GOT3 (cell line): ENCODE measurements at places on chromosomes 16 and 17.

DNA sequence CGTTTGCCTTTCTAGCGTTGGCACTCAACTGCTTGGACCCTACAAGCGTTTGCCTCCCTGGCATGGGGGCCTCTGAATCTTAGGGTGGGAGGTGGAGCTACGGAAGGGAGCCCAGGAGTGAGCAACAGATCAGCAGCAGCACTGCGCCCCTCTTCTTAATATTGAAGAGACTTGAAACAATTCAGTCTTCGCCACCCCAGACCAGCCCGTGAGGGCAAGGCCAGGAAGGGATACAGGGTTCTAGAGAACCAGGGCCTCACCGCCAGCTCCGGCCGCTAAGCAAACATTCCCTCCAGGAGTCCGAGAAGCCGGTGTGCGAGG is 1.5 kb upstream of the GPRC5C start:
- no peak for DNase-seq

DNA sequence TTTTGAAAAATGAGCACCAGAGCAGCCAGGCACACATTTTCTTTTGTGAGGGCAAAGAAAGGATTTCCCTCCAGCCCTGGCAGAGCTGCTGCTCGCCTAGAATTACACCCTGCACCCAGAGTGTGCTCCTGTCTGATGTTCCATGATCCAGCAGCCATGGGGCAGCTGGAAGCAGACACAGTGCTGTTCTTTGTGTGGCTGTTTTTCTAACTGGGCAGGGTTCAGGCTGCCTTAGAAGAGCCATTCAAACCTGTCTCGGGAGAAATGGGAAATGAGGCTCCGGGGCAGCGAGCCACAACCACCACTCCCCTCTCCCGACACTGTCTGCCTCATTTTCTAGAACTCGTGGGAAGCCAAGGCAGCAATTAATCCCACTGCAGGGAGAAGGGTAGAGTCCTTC is 28.9 kb downstream of the LITAF start:
- no peak for DNase-seq

DNA sequence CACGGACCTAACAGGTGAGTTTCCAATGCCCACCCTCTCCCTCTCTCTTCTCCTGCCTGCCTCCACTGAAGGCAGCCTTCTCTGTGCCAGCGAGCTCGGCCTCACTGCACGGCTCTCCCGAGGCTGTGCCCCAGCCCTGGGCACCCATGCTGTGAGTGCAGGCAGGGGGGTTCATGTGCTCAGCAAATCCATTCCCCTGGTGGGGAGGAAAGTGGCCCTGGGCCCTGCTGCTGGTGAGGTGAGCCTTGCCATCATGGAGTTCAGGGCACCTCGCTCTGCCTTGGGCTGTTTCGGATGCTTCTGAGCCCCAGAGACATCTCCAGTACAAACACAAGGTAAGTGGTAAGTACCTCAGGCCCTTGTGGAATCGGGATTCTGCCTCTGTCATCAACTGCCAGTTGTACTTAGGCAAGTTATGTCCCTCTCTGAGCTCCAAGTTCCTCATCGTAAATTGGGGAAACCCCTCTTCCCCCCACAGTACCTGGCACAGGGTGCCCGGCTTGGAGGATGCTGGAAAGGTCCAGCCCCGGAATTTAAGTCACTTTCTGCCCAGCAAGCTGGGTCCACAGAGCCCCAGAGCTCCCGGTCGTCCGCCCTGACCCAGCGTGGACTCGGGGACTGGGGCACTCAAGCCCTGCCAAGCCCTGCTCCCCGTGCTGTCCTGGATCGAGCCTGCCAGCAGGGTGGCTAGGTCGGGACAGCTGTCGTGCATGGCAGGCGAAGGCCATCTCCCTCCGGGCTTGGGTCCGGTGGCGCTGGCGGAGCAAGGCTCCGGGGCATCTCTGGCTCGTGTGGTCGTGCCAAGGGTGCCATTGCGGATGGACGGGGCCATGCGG is 684 bp upstream of the NUDT16L1 start:
- DNase-seq: no peak

- DNase-seq: no peak
Observed at GRCh38 chr17:57927048-57927723, 28.0 kb downstream of the CUEDC1 start.

- DNase-seq: no peak
Observed at GRCh38 chr17:2190014-2190413, 113.6 kb downstream of the SMG6 start.

- no peak for DNase-seq
Observed at GRCh38 chr17:40219594-40220338, 662 bp downstream of the WIPF2 start.

GRCh38 chr17:82231562-82232321 is 2.9 kb downstream of the SLC16A3 start:
- DNase-seq: no peak

DNA sequence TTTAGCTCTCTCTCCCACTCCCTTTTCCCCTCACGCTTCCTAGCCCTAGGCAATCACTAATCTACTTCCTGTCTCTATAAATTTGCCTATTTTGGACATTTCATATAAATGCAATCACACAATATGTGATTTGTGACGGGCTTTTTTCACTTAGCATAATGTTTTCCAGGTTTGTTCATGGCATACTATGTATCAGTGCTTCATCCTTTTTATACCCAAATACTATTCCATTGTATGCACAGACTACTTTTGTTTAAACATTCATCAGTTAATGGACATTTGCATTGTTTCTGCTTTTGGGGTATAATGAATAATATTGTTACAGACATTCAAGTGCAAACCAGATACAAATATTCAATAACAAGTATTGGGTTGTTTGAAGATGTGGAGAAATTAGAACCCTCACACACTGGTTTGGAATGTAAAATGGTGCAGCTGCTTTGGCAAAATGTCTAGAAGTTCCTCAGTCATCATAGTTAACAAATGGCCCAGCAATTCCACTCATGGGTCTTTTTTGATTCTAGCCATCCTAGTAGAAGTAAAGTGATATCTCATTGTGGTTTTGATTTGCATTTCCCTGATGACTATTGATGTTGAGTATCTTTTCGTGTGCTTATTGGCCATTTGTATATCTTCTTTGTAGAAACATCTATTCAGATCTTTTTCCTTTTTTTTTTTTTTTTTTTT is 67.7 kb downstream of the TBX4 start:
- DNase-seq: no peak

- no peak for DNase-seq
Observed at GRCh38 chr16:3068487-3068886, 3.0 kb downstream of the IL32 start.

GRCh38 chr16:507996-508395 is 19.5 kb upstream of the CAPN15 start:
- DNase-seq: no peak

- no peak for DNase-seq
Observed at GRCh38 chr16:30166202-30166902, 17.1 kb upstream of the CORO1A start.

- DNase-seq: no peak
Observed at GRCh38 chr17:51508048-51508447, 247.7 kb downstream of the UTP18 start.

DNA sequence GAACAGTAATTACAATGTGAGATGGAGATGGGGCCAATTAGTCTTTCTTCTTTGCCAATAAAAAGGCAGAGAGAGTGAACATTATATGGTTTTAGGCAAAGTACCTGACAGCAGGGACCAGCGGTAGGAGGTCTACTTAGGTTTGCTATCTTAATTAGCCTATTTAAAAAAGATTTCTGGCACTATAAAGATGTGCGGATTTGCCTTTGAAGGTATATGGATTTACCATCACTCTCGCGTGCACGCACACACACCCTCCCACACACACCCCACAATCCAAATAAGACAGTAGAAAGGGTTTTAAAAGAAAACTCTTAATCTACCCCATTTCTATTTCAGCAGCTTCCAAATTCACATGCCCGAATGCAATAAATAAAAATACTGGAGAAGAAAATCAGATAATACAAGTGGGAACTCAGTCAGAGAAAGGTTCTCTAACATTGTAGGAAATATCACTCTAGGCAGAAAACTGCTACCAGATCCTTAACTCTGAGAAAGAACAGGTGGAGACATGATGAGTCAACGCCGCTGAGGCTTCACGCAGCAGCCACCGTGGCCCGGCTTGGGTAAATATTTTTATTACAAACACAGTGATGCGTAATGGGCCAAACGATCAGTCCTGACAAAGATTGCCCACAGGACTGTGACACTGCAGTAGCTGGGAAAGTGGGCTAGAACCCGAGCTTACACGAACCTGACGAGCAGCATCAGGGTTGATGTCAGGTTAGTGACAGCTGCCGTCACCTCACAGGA is 66.6 kb upstream of the AXIN2 start:
- DNase-seq: no peak

DNA sequence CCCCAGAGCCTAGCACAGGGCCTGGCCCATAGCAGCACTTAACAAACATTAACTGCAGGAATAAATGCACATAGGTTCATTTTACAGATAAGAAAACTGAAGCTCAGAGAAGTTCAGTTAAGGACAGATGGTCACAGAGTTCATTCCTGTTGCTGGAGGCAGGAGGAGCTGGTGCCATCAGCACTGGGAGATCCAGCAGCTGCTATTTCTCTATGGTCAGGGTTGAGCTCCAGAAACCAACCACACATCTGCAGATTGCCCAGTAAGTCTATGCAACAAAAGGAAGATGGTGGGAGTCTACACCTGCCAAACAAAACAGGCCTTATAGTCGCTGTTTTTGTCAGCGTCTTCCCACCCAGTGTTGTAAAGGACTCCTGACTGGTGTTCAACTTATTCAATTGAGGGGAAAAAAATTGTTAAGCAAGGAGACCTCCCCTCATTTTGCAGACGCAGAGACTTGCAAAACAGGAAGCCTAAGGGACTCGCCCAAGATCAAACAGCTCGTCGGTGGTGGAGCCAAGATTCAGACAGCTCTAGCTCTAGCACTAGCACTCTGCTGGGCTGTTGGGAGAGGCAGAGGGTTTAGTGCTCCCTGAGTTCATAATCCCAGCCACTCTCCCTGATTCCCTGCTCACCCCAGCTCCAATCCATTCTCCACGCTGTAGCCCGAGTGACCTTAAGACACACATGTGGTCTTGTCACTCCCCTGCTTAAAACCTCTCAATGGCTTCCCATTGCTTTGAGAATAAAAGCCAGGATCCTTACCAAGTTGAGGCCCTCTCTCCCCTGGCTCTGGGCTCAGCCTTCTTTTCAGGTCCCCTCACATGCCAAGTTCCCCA is 9.0 kb downstream of the NOG start:
- DNase-seq: no peak

GRCh38 chr17:27983853-27984252 is 58.6 kb upstream of the NLK start:
- DNase-seq: no peak

GRCh38 chr16:50679266-50679665 is 1.8 kb downstream of the SNX20 start:
- DNase-seq: no peak

DNA sequence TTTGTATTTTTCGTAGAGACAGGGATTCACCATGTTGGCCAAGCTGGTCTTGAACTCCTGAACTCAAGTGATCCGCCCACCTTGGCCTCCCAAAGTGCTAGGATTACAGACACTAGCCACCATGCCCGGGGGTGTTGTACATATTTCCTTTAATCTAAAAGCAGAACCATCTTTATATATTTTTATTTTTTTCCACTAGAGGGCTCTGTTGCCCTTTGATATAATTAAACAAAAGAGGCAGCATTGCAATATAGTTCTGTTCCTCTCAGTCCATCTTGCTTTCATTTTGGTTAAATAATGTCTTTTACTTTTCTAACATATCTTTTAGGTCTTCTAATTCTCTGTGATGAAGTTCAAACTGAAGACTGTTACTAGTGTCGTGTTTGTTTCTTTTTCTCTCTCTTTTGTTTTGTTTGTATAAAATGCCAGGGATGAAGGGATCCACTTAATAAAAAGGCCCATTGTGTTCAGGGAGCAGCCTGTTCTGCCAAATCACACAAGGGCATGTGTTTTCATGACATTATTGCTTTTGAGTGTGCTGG is 23.4 kb downstream of the WWOX start:
- DNase-seq: no peak

GRCh38 chr17:75061055-75061438 is 14.0 kb downstream of the KCTD2 start:
- no peak for DNase-seq

- no peak for DNase-seq
Observed at GRCh38 chr16:15544405-15544804, 98.5 kb downstream of the MARF1 start.

GRCh38 chr17:51029142-51029541 is 91.5 kb downstream of the SPAG9 start:
- DNase-seq: no peak

GRCh38 chr17:42457107-42457792 is 1.4 kb upstream of the ATP6V0A1 start:
- DNase-seq: no peak

GRCh38 chr17:65041518-65041917 is 15.0 kb downstream of the GNA13 start:
- no peak for DNase-seq

DNA sequence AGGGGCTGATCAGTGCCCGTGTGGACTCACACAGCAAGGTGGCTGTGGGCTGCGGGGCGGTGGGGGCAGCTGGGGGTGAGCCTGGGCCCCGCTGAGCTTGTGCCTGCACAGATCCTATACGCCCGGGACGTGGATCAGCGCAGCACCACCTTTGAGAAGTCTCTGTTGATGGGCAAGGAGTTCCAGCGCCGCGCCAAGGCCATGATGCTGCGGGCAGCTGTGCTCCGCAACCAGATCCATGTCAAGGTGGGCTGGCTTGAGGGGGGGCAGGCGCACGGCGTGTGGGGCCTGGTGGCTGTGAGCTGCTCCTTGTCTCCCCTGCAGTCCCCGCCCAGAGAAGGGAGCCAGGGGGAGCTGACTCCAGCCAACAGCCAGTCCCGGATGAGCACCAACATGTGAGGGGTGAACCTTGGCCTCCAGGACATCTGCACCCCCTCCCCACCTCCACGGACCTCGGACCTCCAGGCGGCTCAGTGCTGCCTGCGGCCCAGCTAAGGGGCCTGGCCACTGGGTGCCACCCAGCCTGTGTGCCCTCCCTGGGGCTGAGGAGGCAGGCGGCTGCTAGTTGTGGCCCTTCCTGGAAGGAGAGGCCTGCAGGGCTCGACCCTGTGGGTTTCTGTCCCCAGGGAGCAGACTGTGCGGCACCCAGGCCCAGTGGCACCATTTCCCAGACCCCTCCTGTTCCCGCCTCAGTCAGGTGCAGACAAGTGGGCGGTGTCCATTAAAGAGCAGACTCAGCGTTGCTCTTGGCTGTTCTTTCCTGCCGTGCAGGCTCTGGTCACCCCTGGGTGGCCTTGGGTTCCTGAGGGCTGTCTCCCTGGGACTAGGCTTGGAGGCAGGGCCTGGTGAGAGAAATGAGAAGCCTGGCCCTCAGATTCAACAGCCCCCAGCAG is 5.3 kb downstream of the GPS1 start:
- DNase-seq: no peak

DNA sequence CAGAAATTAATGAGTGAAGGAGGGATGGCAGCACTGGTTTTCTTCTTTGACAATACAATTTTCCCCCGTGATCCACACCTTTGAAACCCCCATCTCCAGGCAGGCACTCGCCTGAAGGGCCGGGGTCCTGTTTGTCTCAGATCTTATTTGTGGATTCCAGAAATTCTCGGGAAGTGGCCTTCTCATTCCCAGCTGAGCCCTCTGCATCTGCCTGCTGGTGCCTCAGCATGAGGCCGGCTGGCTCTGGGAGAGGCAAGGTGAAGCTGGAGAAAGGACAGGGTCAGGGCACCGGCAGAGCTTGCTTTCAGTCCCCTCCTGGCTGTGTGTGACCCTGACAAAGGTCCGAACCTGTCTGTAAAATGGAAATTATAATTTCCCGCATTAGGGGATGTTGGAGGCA is 35.8 kb upstream of the C1QL1 start:
- DNase-seq: no peak

GRCh38 chr16:4680673-4681470 is 12.5 kb upstream of the NUDT16L1 start:
- DNase-seq: no peak

- no peak for DNase-seq
Observed at GRCh38 chr16:11586856-11587642, at the start of gene LITAF. Gene LITAF, minus strand, starts transcription at chr16:11586919. Its CDS starts 30,189 bp downstream, at chr16:11556730.
